Foreskin melanocyte (primary cell): ENCODE measurements at places on chromosomes 3 and 15.

- no peak for DNase-seq
Observed at GRCh38 chr3:22089284-22089683, 338.3 kb upstream of the ZNF385D start.

- no peak for DNase-seq
Observed at GRCh38 chr3:101249522-101249921, 70.9 kb downstream of the IMPG2 start.

- no peak for DNase-seq
Observed at GRCh38 chr3:5226783-5227182, 39.3 kb downstream of the EDEM1 start.

DNA sequence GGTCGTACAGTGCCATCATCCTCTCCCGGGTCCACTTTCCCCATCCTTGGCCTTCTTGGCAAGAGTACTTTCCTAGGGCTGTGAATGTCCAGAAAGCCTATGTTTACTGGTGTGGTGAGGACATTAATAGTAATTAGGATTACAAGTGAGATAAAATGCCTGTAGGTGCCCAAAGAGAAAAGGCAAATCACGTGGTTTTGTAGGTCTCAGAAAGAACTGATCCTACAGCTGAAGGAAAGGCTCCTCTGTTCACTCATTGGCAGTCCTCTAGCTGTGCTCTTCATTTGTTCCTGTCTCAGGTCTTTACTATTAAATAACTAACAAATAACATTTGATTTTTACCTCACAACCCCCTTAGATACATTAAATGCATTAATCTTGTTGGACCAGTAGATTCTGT, 220.1 kb upstream of the CBLB start:
- no peak for DNase-seq

GRCh38 chr3:132974097-132974496, 64.1 kb upstream of the TMEM108 start:
- no peak for DNase-seq

- DNase-seq, result peak; percentile 38
Observed at GRCh38 chr3:79038636-79039035, 729.2 kb downstream of the ROBO1 start.

DNA sequence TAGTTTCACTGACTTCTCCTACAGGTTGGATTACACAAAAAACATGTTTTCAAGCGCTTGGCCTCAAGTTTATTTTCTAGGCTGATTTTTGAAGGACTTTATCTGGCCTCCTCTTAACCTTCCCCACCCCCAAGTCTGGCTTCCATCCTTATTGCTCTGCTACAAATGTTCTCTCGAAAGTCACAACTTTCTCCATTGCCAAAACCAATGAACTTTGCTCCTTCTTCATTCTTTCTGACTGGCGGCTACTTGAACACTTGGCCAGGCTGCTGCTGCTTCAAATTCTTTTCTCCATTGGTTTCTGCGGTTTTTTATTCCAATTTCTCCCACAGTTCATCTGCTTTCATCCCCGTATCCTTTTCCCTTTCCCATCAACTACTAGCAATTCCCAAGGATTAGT, 106.6 kb downstream of the TOP2B start:
- DNase-seq, result no peak

GRCh38 chr3:110932567-110932966, 139.0 kb upstream of the NECTIN3 start:
- DNase-seq, result no peak

DNA sequence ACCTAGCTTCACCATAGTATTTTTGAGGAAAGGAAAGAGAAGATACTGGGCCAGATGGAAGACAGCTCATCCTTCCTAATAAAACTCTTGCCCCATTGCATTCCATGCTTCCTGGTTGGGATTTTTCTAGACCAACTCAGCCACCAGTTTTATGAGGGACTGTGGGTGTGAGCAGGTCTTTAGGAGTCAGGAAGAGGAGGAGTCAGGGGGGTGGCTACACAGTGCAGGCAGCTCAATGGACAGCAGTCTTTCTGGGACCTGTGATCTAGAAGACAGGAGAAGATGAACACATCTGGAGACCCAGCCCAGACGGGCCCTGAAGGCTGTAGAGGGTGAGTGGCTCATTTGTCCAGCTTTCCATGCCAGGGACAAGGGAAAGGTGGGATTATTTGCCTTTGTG, at the start of gene NOX5:
NOX5 (plus strand) TSS at position 242 of the 400 bp plus-strand sequence; CDS start at position 283, 41 bp downstream.
- no peak for DNase-seq

DNA sequence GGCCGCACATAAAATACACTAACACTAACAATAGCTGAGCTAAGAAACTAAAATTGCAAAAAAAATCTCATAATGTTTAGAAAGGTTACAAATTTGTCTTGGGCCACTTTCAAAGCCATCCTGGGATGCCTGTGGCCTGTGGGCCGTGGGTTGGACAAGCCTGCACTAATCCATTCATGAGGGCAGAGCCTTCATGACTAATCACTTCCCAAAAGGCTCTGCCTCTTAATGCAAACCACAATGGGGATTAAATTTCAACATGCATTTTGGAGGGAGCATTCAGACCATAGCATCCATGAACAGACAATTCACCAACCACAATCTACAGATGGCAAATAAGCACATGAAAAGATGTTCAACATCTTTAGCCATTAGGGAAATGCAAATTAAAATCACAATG, 128.2 kb downstream of the SUCLG2 start:
- DNase-seq, result peak; percentile 42

DNA sequence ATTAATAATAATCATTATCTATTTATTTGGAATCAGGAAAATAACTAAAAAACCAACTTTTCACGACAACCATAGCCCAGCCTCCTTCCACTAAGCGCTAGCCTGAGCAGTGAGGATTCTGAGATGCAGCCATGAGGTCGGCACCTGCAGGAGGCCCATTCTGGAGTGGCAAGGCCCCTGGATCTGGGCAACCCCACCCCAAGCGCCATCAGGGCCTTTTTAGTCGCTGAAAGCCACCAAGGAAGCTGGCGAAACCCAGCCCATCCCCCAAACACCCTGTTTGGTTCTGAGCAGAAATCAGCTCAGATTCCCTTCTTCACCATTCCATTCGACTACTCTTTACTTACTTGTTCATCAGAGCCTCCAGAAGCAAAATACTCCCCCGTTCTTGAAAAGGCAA, 29.5 kb downstream of the POC1A start:
- no peak for DNase-seq

GRCh38 chr15:52163321-52164190, 27.6 kb downstream of the GNB5 start:
- no peak for DNase-seq

- DNase-seq, result peak; percentile 46
Observed at GRCh38 chr15:91956026-91956723, 102.7 kb downstream of the SLCO3A1 start.

DNA sequence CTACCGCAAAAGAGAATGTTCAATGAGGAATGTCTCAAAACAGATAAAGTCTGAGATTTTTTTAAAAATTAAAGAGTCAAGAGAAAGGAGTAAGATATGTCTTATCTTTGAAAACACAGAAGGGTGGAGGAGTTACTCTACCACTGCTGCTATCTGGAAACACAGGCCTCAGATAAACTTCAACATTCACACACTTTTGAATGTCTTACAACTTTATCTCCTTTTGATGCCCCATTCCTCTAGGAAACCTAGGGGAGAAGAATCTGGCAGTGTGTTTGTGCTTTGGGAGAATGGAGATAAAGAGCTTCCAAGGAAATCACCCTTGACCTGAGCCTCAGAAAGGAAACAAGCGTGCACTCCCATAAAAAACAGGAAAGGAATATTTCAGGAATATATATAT, 468.2 kb downstream of the PLOD2 start:
- no peak for DNase-seq

- peak; percentile 11 for DNase-seq
Observed at GRCh38 chr3:143875546-143875945, 27.3 kb upstream of the SLC9A9 start.

- no peak for DNase-seq
Observed at GRCh38 chr3:126990890-126991289, 8.0 kb downstream of the PLXNA1 start.

DNA sequence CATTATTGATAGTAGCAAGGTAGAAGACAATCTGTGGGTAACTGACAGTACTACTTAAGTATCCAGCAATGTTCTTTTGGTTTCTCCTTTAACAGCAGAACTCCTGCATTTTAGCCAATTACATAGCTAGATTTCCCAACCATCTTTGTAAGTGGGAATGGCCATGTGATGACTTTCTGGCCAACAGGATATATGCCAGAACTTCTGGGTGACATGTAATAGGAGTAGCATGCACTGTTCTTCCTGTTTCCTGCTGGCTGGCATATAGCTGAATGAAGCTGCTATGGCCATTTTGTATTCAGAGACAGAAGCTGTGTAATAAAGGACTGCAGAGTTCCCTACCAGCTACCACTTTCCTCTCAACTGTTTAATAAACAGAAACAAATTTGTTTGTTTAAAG, 18.0 kb downstream of the SPICE1 start:
- DNase-seq, result no peak

GRCh38 chr15:60526127-60526616, 47.2 kb upstream of the ICE2 start:
- DNase-seq, result no peak

GRCh38 chr15:31366169-31366734, 39.6 kb downstream of the KLF13 start:
- DNase-seq, result no peak

DNA sequence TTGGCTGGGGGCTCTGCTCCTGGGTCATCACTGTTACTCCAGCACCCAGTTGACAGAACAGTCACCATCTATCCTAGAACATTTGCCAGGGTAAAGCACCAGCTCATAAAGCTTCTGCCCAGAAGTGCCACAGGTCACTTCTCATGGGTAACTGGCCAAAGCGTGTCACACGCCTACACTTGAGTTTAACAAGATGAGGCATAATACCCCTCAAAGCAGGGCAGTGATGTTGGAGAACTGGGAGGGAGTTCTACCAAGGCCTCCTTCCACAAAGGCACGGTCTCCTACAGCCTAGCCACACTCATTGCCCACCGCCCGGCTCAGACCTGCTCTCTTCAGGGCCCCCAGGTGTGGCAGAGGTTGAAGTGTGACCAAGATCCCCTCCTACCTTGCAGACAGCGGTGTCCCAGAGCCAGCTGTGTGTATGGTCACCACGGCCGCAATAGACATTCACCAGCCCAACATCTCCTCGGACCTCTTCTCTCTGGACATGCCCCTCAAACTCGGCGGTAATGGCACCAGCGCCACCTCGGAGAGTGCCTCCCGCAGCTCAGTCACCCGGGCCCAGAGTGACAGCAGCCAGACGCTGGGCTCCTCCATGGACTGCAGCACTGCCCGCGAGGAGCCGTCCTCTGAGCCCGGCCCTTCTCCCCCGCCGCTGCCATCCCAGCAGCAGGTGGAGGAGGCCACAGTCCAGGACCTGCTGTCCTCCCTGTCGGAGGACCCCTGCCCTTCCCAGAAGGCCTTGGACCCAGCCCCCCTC, 107.7 kb downstream of the ETFA start:
- no peak for DNase-seq

- no peak for DNase-seq
Observed at GRCh38 chr3:104521606-104522336, 844.9 kb upstream of the ALCAM start.

- no peak for DNase-seq
Observed at GRCh38 chr3:4827767-4828166, 151.5 kb upstream of the BHLHE40 start.

DNA sequence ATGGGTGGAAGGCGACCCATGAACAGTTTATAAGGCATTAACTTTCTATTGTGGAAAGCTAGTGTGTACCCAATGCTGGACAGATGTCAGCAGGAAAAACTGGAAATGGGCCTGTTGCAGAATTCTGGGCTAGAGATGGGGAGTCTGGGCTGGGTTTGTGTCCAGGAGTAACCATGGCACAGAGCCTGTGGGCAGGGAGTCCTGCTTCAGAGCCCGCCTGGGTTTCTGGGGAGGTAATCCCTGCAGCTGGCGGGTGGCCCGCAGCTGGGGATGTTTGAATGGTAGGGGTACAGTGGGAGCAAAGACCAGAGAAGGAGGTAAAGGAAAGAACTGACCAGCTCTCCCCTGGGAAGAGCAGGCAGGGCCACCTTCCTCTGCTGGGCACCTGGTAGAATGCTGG, 25.7 kb downstream of the ACAA1 start:
- DNase-seq, result no peak

GRCh38 chr3:149487598-149488197, 13.2 kb downstream of the TM4SF4 start:
- no peak for DNase-seq

DNA sequence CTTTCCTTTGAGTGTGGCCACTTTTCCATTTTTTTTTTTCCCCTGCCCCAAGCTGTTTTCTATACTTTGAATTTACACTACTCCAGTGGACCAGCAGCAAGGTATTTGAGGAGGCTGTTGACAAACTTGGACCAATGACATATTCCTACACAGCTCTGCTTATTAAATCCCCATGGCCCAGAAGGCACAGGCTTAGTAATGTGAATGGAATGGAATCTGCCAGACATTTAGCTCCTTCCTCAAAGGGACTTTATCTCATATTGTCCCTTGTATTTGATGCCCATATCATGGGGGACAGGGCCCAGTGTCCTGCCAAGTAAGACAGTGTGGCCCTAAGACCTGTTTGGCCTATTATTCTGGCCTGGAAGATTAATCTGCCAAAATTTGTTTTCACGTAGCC, 107.5 kb downstream of the CHCHD6 start:
- DNase-seq, result no peak

- DNase-seq, result no peak
Observed at GRCh38 chr15:52527911-52528563, 643 bp downstream of the MYO5A start.

DNA sequence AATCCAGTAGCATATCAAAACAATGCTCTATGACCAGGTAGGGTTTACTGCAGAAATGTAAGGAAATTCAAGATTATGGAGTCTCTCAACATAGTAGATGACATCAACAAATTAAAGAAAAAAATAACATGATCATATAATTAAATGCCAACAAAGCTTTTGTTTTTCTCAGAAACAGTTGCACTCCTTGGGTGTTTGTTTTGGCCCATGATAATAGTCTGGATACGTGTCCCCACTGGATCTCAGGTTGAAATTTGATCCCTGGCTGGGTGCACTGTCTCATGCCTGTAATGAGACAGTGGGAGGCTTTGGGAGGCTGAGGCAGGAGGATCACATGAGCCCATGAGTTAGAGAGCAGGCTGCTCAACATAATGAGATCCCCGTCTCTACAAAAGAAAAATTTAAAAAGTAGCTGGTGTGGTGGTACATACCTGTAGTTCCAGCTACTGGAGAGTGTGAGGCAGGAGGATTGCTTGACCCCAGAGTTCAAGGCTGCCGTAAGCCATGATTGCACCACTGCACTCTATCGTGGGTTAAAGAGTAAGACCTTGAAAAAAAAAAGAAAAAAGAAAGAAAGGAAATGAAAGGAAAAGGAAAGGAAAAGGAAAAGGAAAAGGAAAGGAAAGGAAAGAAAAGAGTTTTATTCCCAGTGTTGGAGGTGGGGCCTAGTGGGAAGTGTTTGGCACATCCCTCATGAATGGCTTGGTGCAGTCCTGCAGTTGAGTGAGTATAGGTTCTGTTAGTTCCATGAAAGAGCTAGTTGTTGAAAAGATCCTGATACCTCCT, 53.3 kb upstream of the FOXB1 start:
- DNase-seq, result no peak

- DNase-seq, result peak; percentile 38
Observed at GRCh38 chr15:65033659-65034269, 4.3 kb upstream of the MTFMT start.

DNA sequence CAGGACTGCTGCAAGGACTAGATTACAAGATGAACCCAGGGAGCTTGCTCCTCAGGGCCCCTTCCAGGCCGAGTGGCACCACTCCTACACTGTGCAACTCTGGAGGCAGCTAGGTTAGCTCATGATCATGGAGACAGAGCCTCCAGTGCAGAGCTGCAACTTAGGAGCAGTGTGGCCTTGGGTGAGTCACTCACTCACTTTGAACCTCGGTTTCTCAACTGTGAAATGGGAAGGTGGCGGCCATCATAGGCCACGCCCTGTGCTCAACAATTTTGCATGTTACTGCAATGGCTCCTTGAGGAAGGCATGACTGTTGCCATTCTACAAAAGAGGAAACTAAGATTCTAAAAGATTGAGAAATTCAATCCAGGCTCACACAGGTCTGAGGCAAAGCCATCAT, 11.2 kb upstream of the CXCR6 start:
- DNase-seq, result no peak
